ENCODE measurements at places on chromosomes 1 and 21.

DNA sequence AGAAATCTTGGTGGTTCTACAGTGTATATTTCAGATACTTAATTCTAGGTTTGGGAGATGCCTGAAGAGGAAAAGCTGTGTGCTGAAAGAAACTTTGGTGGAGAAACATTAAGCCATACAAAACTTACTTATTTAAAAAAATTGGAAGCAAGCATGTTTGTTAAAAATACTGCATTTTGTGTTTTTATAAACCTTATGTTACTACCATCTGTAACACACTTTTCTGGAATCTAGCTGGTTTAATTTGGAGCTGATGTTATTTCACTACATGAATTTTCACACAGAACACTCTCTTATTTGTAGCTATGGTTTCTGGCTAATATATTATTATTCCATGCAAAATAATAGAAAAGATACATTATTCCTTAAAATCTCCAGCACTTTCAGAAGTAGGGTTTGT is 710.7 kb downstream of the ADGRL2 start:
- DNase-seq = no peak

- peak; percentile 71 for DNase-seq
Observed at GRCh38 chr1:14304381-14304865, 294.1 kb upstream of the KAZN start.

- DNase-seq = peak; percentile 46
Observed at GRCh38 chr1:161864577-161864976, 98.5 kb downstream of the ATF6 start.

DNA sequence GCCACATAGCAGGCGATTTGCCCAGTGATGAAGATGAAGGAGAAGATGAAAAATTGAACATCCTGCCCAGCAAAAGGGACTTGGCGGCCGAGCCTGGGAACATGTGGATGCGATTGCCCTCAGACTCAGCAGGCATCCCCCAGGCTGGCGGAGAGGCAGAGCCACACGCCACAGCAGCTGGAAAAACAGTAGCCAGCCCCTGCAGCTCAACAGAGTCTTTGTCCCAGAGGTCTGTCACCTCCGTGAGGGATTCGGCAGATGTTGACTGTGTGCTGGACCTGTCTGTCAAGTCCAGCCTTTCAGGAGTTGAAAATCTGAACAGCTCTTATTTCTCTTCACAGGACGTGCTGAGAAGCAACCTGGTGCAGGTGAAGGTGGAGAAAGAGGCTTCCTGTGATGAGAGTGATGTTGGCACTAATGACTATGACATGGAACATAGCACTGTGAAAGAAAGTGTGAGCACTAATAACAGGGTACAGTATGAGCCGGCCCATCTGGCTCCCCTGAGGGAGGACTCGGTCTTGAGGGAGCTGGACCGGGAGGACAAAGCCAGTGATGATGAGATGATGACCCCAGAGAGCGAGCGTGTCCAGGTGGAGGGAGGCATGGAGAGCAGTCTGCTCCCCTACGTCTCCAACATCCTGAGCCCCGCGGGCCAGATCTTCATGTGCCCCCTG is 3.3 kb downstream of the ZBTB18 start:
- no peak for DNase-seq

DNA sequence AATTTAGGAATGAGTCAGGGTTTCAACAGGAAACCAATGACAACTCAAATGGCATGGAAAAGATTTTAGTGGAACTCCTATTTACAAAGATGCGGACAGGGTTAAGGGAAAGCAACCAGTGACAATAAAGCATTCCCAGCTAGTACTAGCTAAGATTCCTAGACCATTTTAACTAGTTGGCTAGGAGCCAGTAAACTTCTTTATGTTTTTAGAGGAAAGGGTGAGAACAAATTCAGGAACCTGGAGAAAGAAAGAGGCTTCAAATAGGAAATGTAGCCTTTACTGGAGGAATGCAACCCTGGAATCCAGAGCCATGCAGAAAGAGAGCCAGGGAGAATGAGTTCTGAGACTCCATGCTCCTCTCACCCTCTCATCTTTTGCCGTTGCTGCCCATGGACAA is 416.6 kb downstream of the KCTD3 start:
- DNase-seq = no peak

DNA sequence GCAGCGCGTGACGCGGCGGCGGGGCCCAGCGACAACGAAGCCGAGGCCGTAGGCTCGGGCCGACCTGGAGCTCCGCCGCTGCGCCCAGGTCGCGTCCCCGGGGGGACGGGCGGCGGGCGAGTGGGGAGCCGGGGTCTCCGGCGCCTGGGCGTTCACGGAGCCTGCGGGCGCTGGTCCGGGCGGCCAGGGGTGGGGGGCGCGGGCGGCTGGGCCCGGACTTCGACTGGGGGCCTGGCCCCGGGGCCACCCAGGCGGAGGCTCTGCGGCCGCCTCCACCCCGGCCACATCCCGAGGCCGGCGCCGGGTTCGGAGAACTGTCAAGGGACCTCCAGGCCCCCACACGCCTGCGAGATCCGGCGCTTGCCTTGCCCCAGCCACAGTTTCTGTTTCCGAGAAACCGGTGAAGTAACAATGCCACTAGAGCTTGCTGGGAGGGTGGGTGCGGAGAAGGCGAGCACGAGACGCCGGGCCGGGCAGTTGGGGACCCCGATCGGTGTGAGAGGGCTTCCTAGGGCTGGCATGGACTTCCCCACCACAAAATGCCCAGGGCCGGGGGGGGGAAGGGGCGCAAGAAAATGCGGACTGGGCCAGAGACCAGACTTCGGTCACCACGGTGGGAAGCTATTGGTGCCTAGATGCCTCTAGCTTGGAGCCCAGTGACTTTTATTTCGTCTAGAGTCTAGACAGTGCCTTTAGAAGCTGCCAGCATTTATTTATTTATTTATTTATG is 501 bp downstream of the FBXO6 start:
- DNase-seq = peak; percentile 40

DNA sequence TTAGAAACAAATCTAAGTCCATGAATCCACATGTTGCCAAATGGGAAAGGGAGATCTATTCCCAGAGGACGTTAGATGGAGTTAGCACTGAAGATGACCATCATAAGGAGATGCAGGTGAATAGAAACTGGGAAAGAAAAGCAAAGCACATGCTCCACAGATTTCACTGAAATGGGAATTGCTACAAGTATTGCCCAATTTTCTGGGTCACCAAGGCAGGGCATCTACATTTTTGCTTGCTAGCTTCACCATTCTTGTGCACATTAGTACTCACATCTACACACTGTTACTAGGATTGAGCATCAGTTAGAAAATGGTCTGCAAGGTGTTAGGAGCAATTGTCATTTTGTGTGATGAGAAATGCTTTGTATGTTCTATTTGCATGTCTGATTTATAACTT is 99.1 kb downstream of the JAK1 start:
- no peak for DNase-seq

DNA sequence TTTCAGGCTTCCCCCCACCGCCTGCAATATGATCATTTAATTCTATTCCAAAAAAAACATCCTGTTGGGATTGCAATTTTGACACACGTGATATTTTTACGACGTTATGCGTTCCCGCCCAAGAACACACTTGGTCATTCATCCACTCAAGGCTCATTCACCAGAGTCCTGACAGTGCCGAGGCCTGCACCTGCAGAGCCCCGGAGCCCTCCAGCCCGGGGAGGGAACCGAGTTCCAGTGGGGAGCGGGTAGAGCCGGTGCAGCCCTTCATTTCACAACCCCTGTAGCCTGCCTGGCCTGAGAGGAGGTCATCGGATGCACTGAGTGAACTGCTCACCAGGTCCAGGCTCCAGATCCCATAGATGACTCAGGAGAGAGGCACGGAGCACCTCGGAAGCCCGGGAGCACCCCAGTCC is 156.0 kb upstream of the BACE2 start:
- no peak for DNase-seq

GRCh38 chr1:172451002-172451443 is 7.2 kb upstream of the PIGC start:
- DNase-seq = no peak

GRCh38 chr1:244945109-244945671 is 80.8 kb upstream of the HNRNPU start:
- DNase-seq = no peak

- DNase-seq = no peak
Observed at GRCh38 chr1:2148691-2149090, 45.9 kb downstream of the FAAP20 start.

DNA sequence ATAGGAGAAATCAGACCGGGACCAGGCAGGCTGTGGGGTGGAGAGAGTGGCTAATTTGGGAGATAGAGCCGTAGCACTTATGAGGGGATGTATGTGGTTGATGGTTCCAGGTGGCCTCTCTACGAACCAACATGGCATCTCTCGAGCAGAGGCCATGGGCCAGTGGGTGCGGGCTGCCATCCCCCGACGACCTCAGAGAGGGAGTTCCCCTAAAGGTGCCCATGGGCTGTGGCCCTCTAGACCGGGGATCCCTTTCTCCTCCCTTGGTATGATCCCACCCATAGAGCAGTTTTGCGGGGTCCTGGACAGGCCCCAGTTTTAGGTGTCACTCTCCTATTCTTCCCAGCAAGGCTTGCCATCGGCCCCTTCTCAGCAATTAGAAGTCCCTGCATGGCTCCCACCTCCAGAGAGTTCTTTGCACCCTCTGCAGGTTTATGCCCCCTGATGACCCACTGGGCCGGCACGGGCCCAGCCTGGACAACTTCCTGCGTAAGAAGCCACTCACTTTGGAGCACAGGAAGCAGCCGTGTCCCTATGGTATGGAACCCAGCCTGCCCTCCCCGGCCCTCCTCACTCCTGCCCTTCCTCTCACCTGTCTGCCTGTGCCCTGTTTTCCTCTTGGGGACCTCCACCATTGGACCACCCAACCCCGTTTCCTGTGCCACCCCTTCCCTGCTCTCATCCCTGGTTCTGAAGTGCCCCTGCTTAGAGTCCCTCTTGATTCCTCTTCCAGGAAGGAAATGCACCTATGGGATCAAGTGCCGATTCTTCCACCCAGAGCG is 7.8 kb downstream of the ZC3H12A start:
- no peak for DNase-seq

DNA sequence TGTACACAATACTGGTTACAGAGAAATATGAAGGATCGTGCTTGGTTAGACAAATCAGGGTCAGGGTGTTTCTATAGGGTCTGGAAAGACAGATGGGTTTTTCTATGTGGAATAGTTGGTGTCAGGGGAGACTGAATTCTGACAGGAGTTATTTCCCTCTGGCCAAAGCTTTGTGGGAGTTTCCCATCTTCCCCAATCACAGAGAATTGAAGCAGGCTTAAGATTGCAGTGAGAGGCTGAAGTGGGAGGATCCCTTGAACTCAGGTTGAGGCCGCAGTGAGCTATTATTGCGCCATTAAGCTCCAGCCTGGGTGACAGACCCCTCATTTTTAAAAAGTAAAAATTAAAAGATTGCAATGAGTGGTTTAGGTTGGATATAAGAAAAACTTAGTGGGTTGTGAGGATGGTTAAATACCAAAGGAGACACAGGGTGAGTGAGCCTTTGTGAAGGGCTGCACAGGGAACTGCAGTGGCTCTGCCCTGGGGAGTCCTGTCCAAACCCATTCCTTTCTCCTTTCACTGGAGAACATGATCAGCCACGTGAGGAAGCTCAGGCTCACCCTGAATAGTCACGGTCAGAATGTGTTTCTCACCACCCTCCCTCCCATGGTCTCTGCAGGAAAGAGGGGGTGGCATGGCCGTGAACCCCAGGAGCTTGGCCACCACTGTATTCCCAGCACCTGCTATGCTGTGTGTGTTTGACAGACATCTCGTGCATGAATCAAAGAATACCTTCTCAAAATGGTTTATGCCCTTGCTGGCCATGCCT is 101.2 kb downstream of the INTS7 start:
- no peak for DNase-seq

- DNase-seq = no peak
Observed at GRCh38 chr1:160131803-160132565, 16.4 kb downstream of the ATP1A2 start.

DNA sequence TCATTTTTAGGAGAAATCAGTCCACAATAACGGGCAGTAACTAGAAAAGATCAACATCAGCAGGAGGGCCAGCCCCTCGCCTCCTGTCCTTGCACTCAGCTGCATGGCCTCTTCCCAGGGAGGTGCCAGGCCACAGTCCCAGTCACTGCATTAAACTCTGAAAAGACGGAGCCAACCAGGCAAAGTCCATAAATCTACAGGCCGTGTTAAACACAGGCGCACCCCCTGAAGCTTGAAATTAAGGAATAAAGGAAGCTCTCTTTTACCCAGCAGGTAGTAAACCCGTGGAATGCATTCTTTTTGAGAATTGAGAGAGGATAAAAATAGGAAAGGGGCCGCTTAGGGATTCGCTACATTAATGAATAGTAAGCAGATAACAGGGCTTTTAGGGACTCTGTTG is 18.4 kb downstream of the H6PD start:
- DNase-seq = no peak

GRCh38 chr1:212482006-212482636 is 49.4 kb downstream of the NENF start:
- no peak for DNase-seq

GRCh38 chr1:114435088-114435715 is 75.8 kb downstream of the TRIM33 start:
- no peak for DNase-seq

DNA sequence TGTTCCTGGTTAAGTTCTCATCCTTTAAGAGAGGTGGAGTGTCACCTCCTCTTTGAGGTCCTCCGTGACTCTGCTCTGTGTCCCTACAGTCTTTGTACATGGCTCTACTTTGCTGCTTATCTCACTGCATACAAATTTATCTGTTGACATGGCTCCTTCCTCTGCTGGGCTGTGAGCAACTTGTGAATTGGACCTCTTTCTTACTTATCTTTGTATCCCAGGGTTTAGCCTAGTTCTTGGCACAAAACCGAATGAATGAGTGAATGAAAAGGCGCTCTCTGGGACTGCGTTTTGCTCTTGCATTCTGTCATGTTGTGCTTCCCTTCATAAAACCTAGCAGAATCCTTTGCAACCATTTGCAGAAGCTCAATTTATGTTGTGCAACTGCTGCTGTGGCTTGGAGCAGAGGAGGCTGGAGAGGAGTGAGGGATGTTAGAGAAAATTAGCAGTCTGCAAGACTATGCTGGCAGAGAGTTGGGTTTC is 12.4 kb downstream of the SLC26A9 start:
- DNase-seq = no peak

GRCh38 chr1:43763497-43763973 is 56.2 kb downstream of the ST3GAL3 start:
- DNase-seq = peak; percentile 86

DNA sequence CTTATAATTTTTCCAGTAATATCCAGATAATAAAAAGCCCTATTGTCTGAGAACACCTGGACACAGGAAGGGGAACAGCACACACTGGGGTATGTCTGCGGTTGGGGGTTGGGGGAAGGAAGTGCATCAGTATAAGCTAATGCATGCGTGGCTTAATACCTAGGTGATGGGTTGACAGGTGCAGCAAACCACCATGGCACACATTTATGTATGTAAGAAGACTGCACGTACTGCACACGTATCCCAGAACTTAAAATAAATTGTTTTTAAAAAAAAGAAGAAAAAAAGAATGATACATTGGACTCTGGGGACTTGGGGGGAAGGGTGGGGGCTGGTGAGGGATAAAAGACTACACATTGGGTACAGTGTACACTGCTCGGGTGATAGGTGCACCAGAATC is 144.9 kb upstream of the C1orf174 start:
- DNase-seq = no peak

All from AG08395 (cell line).